Tibial artery (tissue), 4 donors: ENCODE measurements at places on chromosomes 7 and 10.
A peak's percentile ranks its signal among the peaks of the same experiment; 100 is the strongest.

DNA sequence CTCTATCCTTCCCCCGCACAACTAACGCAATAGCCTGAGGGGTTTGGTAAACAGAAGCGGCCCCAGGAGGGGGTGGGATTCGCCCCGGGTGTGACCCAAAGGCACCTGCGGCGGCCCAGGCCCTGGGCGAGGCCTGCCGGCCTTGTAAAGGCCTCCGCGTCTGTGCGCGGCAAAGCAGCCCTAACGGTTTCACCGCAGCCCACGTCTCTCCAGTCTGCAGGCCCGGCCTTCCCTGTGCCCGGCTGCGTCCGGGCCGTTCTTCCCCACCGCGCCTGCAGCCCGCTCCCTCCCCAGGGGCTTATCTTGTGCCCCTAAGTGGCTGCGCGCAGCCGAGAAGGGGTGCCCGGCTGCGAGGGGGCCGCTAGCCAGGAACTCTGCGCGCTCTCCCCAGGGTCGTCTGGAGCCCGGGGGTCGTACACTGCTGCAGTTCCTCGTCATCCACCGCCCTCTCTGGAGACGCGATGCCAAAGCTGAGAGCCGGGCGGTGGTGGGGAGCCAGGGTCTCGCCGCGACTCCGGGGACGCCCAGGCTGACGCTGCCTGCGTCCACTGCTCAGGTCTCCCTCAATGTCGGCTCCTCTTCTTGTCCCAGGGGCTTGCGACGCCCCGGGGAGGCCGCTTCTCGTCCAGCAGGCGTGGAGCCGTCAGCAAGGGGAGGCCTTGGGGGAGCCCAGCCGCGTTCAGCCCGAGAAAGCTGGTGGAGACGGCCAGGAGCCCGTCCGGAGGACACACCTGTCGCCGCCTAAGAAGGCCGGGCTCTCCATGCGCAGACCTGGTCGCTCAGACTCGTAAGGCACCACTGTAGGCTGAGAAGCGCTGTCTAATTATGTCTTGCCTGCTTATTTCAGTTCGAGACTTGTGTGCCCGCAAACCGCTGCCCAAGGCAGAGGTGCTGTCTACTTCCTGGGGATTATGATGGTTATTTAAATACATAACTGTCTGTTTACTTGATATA, 132.3 kb downstream of the SPAG6 start:
- no peak for DNase-seq

- DNase-seq: no peak
Measured at GRCh38 chr7:37187179-37187578, 261.5 kb downstream of the ELMO1 start.

- no peak for DNase-seq
Measured at GRCh38 chr7:69090936-69091335, 507.3 kb upstream of the AUTS2 start.

GRCh38 chr10:96982149-96982930, 150.2 kb downstream of the LCOR start:
- DNase-seq: no peak

DNA sequence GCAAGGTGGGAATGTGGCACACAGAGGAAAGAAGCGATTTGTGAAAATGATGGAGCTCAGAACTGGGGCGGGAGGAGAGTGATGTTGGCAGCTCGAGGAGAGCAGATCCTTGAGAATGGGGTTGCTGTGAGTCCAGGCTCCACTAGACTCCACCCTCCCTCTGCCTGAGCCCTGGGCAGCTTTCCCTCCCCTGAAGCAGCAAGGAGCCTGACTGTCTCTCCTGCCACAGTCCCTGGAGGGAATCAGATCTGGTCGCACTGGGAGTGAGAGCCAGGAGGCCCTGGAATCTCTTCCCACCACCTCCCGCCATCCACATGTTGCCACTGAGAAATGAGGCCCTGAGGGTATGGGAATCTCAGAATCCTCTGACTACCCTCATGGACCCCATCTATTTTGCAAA, 362.7 kb downstream of the PLXNA4 start:
- DNase-seq: no peak

- DNase-seq: no peak
Measured at GRCh38 chr7:112001091-112001826, 204.9 kb downstream of the DOCK4 start.

DNA sequence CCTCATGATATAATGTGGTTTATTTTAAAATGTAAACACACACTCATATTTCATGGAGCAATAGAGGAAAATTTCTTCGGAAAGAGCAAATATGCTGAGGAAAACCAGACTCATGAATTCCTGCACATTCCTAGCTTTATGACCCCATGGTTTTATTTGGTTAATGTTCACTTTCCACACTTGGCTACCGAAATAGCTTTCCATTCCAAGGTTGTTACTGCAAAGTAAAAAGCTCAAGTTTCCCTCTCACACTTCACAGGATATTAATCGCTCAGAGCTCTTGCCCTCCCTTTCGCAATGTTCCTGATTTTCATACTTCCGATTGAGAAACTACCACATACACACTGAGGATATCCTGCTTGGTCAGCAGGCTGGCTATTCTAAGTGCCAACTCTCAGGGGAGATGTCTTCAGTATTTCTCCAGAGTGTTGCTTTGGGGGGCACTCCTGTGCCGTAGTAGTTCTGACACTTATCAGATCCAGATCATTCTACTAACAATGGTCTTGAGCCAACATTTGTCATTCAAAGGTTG, 77.5 kb upstream of the STEAP1B start:
- peak; percentile 72 for DNase-seq
